ENCODE measurements at places on chromosomes 1 and 21.

GRCh38 chr1:233421293-233421692, 93.8 kb downstream of the MAP3K21 start:
- no peaks in the 10 kb centered on the region for H3K4me1 ChIP-seq
- H3K27me3 ChIP-seq = no peaks in the 10 kb centered on the region
- no peak overlapping the region for H3K27ac ChIP-seq

- DNase-seq = no peak
- H3K27me3 ChIP-seq = no peaks in the 10 kb centered on the region
- peaks cover 9% of the 10 kb centered on the region for H3K4me1 ChIP-seq
- H3K4me3 ChIP-seq = no peak overlapping the region
- H3K27ac ChIP-seq = no peak overlapping the region
Measured at GRCh38 chr1:235841938-235842545, 24.7 kb downstream of the LYST start.

- DNase-seq = no peak
- H3K27me3 ChIP-seq = no peaks in the 10 kb centered on the region
- no peak overlapping the region for H3K4me3 ChIP-seq
Measured at GRCh38 chr1:203039609-203040512, 13.6 kb downstream of the PPFIA4 start.

- H3K27ac ChIP-seq = no peak overlapping the region
- DNase-seq = no peak
- H3K4me3 ChIP-seq = no peak overlapping the region
- H3K27me3 ChIP-seq = no peaks in the 10 kb centered on the region
- no peaks in the 10 kb centered on the region for H3K36me3 ChIP-seq
Measured at GRCh38 chr1:182056601-182057366, 4.7 kb downstream of the ZNF648 start.

GRCh38 chr1:30707412-30708360, 15.7 kb downstream of the MATN1 start:
- peaks cover 13% of the 10 kb centered on the region for H3K4me1 ChIP-seq
- no peak overlapping the region for H3K27ac ChIP-seq
- no peak overlapping the region for H3K4me3 ChIP-seq
- H3K27me3 ChIP-seq = no peaks in the 10 kb centered on the region
- H3K36me3 ChIP-seq = no peaks in the 10 kb centered on the region
- DNase-seq = peak; percentile 87

DNA sequence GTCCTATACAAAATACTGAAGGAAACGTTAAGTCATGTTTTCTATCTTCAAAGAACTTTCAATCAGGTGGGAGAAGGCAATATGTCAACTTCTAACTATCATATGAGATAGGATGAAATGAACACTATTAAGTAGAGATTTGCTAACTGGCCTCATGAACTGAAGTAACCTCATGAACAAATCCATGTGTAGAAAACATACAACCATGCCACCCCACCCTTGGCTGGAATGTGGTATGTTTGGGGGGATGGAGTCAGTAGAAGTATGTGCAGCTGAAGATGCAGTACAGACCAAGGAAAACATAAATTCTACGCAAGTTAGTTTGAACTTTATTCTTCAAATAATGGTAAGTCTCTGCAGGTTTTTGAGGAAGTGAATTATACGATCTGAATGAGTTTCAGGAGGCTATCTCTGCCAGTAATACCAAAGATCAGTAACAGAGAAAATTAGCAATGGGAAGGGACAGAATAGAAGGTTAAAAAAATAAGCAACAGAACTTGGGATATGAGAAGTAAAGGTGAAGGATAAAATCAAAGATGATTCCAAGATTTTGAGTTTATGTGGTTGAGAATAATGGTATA, 4.5 kb downstream of the TRMT1L start:
- H3K4me1 ChIP-seq = peaks cover 8% of the 10 kb centered on the region
- no peak overlapping the region for H3K27ac ChIP-seq
- no peak overlapping the region for H3K4me3 ChIP-seq
- peaks cover 27% of the 10 kb centered on the region for H3K36me3 ChIP-seq

- H3K4me1 ChIP-seq = no peaks in the 10 kb centered on the region
- no peaks in the 10 kb centered on the region for H3K36me3 ChIP-seq
- no peaks in the 10 kb centered on the region for H3K27me3 ChIP-seq
- H3K4me3 ChIP-seq = no peak overlapping the region
- no peak overlapping the region for H3K27ac ChIP-seq
Measured at GRCh38 chr1:33222381-33222780, 33.9 kb upstream of the ZNF362 start.

DNA sequence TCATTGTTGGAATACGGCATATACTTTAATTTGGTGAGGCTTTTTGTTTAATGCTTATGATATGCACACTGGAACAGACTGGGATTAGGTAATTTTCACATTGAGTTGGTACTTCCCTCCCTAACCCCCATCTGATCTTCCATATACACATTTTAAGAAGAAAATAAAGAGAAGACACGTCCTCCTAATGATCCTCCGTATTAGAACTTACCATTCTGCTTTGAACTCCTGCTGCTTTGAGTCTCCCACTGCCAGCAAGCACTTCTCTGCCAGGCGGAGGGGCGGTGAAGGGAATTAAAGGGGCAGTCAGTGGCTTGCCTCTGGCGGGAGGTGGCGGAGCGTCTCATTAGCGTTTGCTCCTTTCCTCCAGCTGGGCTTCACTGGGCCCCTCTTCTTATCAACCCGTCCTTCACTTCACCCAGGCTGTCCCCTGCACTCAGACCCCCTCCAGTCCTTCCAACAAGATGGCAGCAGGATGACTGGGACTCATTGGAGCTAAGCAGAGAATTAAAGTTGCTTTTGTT, 433.4 kb downstream of the KIF26B start:
- no peak overlapping the region for H3K4me3 ChIP-seq
- H3K36me3 ChIP-seq = no peaks in the 10 kb centered on the region
- no peak for DNase-seq
- no peaks in the 10 kb centered on the region for H3K27me3 ChIP-seq
- H3K4me1 ChIP-seq = peaks cover 25% of the 10 kb centered on the region

- H3K4me3 ChIP-seq = no peak overlapping the region
- H3K27ac ChIP-seq = no peak overlapping the region
- no peaks in the 10 kb centered on the region for H3K4me1 ChIP-seq
- no peaks in the 10 kb centered on the region for H3K36me3 ChIP-seq
- no peaks in the 10 kb centered on the region for H3K27me3 ChIP-seq
- peak; percentile 59 for DNase-seq
Measured at GRCh38 chr1:7646981-7647901, 123.9 kb upstream of the VAMP3 start.

DNA sequence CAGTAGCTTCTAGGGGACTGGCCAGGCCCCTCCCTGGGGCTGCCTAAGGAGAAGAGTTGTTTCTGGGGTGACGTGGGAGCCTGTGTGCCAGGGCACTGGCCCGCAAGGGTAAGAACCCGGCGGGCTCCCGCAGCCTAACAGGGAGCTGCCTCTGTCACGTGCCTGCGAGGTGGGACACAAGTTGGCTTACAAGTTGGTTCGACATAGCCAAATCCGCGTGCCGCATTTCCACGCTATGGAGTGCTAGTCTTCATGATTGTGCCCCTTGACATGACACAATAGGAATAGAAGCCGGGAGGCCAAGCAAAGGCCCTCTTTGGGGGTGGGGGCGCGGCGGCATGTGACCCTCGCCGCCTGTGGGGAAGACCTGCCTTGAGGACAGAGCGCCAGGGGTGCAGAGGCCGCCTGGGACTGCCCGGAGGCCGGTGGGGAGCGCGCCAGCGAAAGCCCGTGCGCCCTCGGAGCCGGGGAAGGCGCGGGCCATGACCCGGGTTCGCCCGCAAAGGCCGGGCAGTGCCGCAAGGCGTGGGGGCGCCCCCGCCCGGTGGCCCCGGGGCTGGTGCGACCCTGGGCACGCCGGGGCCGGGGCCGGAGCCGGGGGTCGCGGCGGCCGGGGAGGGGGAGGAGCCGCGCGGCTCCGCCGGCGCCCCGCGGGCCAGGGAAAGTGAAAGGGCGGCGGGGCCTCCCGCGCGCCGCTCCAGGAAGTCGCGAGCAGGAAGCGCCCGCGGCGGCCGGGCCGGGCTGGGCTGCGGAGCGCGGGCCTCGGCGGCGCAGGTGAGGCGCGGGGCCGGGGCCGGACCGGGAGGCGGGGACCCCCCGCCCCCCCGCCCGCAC, at the start of gene SLC37A1:
Gene SLC37A1, plus strand, starts transcription at position 702 of the 834 bp plus-strand sequence. CDS start 4,603 bp downstream, outside the sequence.
- no peak within 1 kb of the TSS for H3K27ac ChIP-seq
- peaks cover 18% of the 10 kb centered on the region for H3K27me3 ChIP-seq
- DNase-seq = no peak
- H3K4me1 ChIP-seq = peaks cover 23% of the 10 kb centered on the region
- no peaks in the 10 kb centered on the region for H3K36me3 ChIP-seq
- H3K4me3 ChIP-seq = peak within 1 kb of the TSS; percentile 79

DNA sequence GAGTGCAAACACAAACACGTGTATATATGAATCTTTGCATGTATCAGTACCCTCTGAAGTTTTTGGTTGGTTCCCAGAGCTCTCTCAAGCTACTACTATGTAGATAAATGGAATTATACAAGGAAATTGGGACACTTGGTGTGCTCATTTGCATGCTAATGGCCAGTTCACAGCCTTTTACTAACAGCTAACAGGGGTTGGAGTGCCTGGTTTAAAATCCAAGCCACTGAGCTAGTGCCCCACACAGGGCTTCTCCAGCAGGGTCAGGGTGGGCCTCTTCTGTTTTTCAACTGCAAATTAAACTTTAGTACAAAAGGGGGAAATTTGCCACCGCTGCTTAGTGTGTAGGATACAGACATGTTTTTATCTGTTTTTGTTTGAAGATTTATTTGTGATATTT, 121.0 kb downstream of the ATP5PO start:
- peak overlapping the region; percentile 45 for H3K27ac ChIP-seq
- peaks cover 10% of the 10 kb centered on the region for H3K36me3 ChIP-seq
- H3K4me1 ChIP-seq = peaks cover 21% of the 10 kb centered on the region
- H3K27me3 ChIP-seq = no peaks in the 10 kb centered on the region

GRCh38 chr1:159968901-159969300, 14.9 kb upstream of the SLAMF9 start:
- peaks cover 6% of the 10 kb centered on the region for H3K27me3 ChIP-seq
- H3K4me3 ChIP-seq = no peak overlapping the region
- DNase-seq = no peak
- no peak overlapping the region for H3K27ac ChIP-seq

DNA sequence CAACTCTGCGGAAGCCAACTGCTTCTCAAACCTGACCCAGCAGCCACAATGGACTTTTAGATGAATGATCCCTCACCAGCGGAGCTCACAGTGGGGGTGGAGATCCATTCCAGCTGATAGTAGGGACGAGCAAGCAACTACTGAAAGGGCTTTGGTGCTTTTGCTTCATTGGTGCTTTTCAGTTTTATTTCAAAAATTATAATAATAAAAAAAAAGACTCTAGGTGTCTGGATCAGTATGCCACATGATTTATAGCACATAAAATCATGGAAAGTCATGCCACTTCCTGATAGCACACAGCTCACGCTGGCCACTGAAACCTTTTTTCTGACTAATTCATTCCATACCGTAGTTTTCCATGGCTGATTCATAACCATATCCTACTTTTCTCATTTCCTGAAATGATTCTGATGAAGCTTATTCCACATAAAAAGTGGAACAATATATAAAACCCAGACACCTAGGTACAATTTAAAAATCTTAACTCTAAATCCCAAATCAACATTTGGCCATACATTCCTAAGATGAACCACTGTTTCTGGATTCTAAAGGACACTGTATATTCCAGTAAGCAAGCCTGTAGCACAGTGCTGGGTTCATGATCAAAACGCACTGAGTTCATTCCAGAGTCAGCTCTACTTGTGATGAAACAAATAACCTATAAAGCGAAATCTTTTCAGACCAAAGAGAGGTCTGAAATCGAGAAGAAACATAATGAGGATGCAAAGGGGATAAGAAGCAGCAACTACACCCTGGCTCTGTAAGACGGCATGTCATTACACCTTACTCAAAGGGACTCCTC, 41.3 kb upstream of the KCNE1 start:
- H3K36me3 ChIP-seq = no peaks in the 10 kb centered on the region
- H3K4me3 ChIP-seq = no peak overlapping the region
- DNase-seq = no peak
- H3K4me1 ChIP-seq = no peaks in the 10 kb centered on the region

- H3K36me3 ChIP-seq = no peaks in the 10 kb centered on the region
- H3K27ac ChIP-seq = no peak overlapping the region
- no peak overlapping the region for H3K4me3 ChIP-seq
- H3K4me1 ChIP-seq = peaks cover 28% of the 10 kb centered on the region
- DNase-seq = no peak
Measured at GRCh38 chr1:225539575-225539974, 111.7 kb upstream of the LBR start.

DNA sequence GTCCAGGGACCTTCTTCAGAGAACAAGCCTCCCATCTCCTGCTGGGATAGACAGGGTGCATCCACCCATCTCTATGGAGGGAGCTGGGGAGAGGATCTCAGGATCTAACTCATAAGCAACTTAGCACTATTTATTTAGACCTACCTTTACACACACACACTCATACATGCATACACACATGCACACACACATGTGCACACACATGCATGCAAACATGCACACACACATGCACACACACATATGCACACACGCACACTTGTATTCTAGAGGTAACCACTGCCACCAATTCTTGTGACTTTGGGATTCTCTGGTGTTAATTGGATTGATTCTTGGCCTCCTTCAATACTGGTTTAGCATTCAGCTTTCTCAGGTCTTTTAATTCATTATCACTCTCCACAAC, 9.8 kb downstream of the MT1HL1 start:
- H3K27ac ChIP-seq = no peak overlapping the region
- no peaks in the 10 kb centered on the region for H3K36me3 ChIP-seq
- no peak for DNase-seq
- H3K4me1 ChIP-seq = peaks cover 17% of the 10 kb centered on the region
- H3K4me3 ChIP-seq = no peak overlapping the region

DNA sequence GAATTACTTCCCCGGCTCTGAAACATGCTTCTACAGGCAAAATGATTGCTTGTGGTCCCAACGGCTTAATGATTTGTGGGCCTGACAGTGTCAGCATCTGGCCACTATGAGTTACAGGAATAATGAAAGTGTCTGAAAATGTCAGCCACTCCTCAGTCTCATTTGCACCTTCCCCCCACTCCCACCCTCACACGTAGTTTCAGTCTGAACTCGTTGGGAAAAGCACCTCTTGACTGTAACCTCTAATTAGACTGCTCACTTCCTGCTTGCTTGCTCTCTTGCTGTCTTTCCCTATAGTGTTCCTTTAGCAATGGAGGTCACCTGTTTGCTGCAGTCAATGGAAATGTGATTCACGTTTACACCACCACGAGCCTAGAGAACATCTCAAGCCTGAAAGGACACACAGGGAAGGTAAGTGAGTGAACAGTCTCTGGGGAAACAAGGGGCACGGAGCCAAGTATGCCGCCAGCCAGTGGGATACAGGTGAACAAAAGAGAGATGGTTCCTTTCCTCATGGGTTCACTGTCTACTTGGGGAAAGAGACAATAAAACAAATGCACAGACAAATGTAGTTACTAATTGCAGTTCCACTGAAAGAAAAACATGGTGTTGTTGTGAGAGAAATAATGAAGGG, 27.1 kb downstream of the CFAP57 start:
- no peaks in the 10 kb centered on the region for H3K36me3 ChIP-seq
- H3K27me3 ChIP-seq = no peaks in the 10 kb centered on the region
- no peak overlapping the region for H3K27ac ChIP-seq
- H3K4me3 ChIP-seq = no peak overlapping the region
- no peak for DNase-seq
- no peaks in the 10 kb centered on the region for H3K4me1 ChIP-seq

DNA sequence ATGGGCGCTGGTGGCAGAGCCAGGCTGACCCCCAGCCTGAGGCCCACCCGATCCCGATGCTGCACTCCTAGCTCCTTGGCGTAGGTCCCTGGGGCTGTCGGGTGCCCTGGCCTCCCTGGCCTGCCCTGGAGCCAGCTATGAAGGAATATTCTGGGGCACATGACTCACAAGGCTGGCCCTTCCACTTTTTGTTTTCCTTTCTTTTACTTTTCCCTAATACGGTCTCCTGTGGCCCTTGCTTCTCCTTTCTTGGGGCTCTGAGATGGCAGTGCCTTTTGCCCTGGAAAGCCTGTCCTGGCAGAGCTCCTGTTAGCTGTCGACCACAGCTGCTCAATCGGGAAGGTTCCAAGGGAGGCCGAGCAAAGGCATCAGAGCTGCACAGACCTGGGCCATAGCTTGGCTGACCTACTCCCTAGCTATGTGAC, 22.1 kb downstream of the ARHGEF10L start:
- H3K4me1 ChIP-seq = peaks cover 4% of the 10 kb centered on the region
